ENCODE measurements at places on chromosomes 11 and 22.

GRCh38 chr22:27250418-27250817, 551.1 kb downstream of the MN1 start:
- DNase-seq, result no peak

DNA sequence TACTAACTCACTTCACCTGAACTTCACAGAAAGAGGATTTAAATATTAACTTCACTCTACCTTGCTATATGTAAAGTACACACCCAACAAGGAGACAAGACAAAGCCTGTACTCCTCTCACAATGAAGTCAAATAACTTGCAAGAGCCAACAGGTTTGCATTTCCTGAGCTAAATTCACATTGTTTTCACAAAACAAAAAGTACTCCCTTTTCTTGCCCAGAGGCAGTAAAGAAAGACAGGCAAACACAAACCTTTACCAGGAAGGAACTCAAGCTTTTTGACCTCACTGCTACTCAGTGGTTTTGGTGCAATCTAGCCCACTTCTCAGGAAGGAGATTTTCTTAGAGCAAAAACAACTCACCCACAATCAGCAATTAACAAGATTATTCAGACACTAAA, 15.7 kb downstream of the USP28 start:
- no peak for DNase-seq

DNA sequence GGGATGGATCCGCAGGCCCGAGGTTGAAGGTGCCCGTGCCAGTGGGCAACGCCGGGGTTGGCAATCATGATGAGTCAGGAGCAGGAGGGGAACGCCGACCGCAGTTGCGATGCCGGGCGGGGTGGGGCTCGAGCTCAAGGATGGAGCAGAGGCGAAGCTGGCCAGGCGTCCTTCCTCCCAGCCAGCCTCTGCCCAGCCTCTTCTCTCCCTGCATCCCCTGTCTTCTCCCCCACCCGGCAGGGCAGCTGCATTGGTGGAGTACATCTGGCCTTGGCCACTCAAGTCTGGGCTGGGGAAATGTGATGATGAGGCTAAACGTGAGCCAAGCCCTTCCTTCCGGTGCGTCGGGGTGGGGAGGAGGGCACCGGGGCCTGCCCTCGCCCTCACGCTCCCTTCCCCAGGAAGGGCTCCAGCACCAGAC, 3.9 kb downstream of the IFITM10 start:
- DNase-seq, result no peak

GRCh38 chr11:65826984-65827735, 6.6 kb upstream of the SNX32 start:
- no peak for DNase-seq

- no peak for DNase-seq
Measured at GRCh38 chr11:57815476-57815875, 53.9 kb downstream of the CTNND1 start.

DNA sequence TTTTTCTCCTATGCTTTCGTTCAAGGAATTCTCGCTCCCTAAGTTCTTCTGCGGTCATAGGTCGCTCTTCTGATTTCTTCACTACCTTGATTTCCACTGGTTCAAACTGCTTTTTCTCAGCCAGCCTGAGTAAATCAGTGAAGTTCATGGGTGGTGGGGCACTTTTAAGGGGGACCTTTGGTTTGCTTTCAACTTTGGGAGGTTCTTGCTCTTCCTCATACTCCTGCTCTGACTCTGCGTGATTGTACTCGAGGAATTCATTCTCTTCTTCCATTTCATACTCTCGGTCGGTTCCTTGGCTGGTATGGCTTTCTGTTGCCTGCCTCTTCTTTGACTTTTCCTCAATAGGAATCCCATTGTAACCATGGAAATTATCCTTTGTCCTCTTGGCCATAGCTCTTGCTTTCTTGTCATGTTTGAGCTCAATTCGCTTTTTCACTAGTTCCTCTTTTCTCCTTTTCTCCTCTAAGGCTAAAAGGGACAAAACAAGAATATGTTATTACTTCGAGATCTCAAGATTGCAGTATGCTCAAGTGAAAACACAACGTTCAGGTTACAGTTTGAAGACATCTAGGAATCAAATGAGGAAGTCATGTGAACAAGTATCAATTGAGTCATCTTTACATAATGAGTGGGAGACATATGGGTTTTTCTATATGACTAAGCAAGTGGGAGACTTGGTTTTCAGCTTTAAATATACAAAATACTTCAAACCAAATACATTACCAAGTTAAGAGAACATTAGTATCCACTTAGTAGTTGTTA, 16.2 kb downstream of the MISFA start:
- no peak for DNase-seq

DNA sequence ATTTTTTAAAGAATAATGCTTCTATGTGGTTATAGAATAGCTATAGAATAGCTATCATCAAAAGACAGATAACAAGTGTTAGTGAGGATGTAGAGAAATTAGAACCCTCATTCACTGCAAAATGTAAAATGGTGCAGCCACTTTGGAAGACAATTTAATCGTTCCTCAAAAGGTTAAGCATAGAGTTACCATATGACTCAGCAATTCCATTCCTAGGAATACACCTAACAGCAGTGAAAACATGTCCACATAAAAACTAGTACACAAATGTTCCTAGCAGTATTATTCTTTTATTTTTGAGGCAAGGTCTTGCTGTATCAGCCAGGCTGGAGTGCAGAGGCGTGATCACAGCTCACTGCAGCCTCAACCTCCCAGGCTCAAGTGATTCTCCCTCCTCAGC, 34.0 kb downstream of the RTL6 start:
- no peak for DNase-seq

DNA sequence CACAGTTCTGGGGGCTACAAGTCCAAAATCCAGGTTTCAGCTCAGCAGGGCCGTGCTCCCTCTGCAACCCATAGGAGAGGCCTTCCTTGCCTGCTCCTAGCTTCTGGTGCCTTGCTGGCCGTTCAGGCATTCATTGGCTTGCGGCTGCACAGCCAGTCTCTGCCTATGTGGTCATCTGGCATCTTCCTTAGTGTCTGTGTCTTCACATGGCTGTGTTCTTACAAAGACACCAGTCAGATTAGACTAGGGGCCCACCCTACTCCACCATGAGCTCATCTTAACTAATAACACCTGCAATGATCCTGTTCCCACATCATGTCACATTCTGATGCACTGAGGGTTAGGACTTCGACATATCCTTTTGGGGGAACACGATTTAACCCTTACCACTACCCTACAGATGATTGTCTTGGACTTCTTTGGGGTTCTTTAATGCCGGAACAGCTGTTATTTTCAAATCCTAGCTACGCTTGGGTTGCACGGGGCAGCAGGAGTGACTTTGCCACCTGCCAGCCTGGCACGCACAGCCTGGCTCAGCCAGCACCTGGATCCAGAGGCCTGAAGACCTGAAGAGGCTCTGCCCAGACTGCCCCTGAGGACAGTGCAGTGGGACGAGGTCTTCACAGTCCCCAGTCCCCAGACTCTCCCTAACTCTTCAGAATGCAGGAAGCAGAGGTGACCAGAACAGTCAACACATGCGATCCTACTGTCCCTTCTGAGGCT, 7.7 kb upstream of the NEAT1 start:
- no peak for DNase-seq

DNA sequence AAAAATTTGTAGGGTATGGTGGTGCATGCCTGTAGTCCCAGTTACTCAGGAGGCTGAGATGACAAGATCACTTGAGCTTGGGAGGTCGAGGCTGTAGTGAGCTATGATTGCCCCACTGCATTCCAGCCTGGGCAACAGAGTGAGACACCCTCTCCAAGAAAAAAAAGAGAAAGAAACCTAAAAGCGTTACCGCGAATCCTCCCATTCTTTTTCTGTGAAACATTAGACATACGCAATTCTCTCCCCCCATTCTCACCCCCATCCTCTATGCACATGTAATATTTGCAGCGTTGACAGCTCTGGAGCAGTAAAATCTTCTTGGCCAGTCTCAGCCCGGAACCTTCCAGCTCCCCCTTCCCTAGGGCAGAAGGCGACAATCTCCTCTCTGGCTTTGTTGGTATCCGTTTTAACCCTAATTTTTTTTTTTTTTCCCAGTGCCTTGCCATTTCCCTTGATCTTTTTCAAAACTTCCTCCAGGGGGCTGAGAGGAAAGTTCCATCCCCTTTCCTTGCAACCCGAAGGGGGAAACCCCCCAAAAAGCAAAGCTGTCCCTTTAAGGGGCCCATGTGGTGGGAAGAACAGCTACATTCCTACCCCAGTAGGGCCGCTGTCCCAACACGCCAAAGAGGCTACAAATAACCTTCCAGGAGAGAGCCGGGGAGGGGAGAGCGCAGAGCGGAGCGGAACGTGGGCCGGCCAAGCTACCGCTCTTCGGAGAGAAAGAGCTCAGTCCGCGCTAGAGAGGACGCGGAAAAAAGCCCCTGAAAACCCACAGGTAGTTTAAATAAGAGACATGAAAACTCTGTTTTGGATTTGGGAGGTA, 1.9 kb downstream of the LRP4 start:
- DNase-seq, result no peak

GRCh38 chr11:22976146-22976545, 115.9 kb upstream of the CCDC179 start:
- DNase-seq, result no peak
